ENCODE measurements at places on chromosomes 16 and 17.

DNA sequence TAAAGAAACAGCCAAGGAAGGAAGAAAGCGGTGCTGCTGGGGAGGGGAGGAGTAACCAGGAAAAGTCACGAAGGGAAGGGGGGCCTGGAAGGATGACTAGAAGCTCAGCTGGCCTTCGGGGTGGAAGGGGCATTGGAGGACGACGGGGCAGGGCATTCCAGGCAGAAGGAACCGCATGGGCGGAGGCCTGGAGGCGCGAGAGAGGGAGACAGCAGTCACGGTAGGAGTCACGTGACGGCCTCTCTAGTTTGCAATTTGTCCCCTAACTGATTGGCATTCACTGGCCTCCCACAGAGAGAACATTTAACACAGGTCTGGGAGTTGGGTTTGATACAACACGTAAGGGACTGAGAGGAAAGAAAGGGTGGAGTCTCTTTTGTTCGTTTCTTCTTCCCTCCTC is 63.9 kb downstream of the RTN4RL1 start:
- DNase-seq: no peak

DNA sequence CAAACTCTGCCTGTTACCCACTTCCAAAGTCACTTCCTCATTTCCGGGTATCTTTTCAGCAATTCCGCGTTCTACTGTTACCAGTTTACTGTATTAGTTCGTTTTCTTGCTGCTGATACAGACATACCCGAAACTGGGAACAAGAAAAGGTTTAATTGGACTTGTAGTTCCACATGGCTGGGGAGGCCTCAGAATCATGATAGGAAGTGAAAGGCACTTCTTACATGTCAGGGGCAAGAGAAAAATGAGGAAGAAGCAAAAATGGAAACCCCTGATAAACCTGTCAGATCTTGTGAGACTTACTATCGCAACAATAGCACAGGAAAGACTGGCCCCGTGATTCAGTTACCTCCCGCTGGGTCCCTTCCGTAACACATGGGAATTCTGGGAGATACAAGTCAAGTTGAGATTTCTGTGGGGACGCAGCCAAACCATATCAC is 30.9 kb downstream of the PAFAH1B1 start:
- DNase-seq: peak; percentile 39

- DNase-seq: peak; percentile 86
Observed at GRCh38 chr17:54891176-54891821, 9.4 kb upstream of the TOM1L1 start.

DNA sequence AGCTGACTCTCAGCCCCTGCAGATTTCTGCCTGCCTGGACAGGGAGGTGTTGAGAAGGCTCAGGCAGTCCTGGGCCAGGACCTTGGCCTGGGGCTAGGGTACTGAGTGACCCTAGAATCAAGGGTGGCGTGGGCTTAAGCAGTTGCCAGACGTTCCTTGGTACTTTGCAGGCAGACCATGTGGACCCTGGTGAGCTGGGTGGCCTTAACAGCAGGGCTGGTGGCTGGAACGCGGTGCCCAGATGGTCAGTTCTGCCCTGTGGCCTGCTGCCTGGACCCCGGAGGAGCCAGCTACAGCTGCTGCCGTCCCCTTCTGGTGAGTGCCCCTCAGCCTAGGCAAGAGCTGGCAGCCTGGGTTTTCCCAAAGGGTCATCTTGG is 3.9 kb downstream of the GRN start:
- DNase-seq: no peak

GRCh38 chr16:14634389-14634725 is 1.6 kb downstream of the BFAR start:
- DNase-seq: no peak

DNA sequence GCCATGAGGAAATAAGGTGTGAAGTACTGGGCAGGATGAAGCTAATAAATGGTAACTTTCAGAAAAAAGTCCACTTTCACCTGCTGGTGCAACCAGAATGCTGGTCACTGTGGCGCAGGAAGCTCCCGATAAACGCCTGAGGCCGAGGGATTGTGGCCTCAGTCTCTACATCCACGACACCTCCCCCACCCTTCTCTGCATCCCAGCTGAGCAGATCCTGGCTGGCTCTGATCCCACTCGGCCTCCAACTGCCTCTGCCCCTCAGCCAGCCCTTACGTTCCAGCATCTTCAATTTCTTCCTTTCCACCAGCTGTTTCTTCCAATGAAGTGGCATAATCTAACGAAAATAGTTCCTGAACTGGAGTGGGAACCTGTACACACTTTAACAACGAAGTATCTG is 49.5 kb downstream of the COX4I1 start:
- DNase-seq: no peak

All from choroid plexus epithelial cell (primary cell).